GF-D8 (cell line): ENCODE measurements at places on chromosomes 1 and 21.

GRCh38 chr1:84086189-84086588 is 57.9 kb upstream of the PRKACB start:
- no peak for DNase-seq

- no peak for DNase-seq
These were observed 8.8 kb upstream of the NLRP3 start for GRCh38 chr1:247407180-247407616.

DNA sequence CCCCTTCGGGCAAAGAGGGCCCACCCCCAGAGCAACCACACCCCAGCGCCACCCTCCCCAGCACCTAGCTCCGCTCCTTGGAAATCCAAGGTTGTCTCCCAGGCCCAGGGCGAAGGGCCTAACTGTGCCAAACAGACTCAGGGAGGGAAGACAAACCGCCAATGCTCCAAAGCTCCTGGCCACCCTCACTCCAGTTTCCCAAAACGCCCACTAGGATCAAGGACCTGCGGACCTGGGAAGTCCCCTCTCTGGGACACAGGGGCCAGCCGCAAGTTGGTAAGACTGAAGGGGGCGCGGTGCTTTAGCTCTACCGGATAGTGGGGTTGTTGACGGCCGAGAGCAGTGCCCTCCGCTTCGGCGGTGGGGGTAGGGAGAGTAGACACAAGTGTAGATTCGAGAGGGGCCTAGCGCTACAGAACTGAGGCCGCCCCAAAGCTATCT is 581 bp downstream of the IRF6 start:
- DNase-seq, result no peak

DNA sequence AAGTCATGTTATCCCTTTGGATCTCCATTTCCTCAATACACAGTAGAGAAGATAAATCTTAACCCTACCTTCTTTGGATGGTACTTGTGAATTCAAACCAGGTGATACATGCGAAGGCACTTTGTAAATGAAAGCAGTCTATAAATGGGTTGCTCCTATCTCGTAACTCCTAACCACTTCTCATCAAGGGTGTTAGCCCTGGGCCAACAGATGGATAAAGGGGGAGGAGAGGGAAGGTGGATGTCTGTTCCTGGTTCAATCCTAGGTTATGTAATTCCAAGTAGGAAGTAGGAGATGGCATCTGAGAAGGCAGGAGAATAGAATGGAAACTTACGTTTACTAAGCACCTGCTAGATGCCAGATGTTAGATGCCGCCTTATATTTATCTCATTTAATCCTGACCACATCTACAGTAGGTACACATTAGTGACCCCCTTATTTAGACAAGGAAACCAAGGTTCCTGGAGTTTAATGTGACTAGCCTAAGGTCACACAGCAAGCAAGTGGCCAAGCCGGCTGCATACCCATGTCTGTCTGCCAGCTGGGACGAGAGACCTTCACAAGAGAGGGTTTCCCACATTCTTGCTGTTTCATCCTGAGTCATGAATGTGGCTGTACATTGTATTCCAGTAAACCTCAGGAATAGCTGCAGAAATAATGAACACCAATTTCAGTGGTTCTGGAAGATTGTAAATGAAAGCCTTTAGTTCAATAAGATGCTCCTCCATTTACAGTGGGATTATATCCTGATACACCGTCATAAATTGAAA is 47.7 kb downstream of the ELAVL4 start:
- DNase-seq, result no peak

DNA sequence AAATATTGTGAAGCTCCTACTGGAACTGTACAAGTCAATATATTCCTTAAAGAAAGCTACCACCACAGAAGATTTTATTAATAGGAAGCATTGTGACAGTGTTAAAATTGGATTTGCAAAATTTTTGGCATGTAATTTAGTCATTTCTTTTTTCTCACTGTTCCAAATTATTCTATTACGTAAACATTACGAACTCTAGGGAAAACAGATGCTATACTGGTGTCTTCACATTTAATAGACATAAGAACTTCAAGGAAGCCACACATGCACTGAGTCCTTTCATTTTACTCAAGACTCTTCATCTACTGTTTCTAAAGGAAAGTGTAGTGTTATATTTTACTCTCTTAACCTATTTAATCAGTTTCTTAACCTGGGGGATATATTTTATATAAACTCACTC is 135.4 kb downstream of the HMCN1 start:
- DNase-seq, result no peak

DNA sequence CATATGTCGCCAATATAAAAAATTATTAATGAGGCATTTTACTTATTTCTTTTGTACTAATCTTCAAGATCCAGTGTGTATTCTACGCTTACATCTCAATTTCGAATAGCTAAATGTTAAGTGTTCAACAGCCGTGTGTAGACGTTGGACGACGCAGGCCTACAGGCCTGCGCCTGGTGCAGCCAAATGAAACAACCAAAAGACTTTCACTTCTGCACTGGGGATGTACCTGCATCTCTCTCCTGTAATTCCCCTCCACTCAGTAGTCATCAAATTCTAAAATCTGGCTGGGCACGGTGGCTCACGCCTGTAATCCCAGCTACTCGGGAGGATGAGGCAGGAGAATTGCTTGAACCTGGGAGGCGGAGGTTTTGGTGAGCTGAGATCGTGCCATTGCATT is 76.8 kb upstream of the HNRNPU start:
- no peak for DNase-seq

- DNase-seq, result no peak
These were observed 403.6 kb downstream of the PTPRU start for GRCh38 chr1:29639741-29640427.

- no peak for DNase-seq
These were observed 11.6 kb upstream of the BARHL2 start for GRCh38 chr1:90728502-90729287.

- no peak for DNase-seq
These were observed 90.7 kb downstream of the TENT5C start for GRCh38 chr1:117696561-117696960.

GRCh38 chr1:12565094-12565965 is 52.7 kb downstream of the DHRS3 start:
- no peak for DNase-seq

DNA sequence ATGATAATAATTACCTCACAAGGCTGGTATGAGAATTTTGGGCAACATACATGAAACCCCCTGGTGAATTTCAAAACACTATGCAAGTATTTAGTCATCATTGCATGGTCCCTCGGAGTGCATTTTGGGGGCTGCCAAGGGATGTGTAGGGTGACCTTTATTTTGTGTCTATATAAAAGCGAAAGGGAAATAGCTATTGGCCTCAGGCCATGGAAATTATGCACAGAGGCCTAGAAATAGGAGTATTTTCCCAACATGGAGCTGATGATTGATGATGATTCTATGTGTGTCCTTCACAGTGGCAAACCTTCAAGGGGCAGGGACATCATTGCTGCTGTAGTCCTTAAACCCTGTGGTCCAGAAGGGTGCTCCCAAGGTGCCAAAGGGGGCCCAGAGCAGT is 265.5 kb downstream of the ST6GALNAC3 start:
- DNase-seq, result no peak

DNA sequence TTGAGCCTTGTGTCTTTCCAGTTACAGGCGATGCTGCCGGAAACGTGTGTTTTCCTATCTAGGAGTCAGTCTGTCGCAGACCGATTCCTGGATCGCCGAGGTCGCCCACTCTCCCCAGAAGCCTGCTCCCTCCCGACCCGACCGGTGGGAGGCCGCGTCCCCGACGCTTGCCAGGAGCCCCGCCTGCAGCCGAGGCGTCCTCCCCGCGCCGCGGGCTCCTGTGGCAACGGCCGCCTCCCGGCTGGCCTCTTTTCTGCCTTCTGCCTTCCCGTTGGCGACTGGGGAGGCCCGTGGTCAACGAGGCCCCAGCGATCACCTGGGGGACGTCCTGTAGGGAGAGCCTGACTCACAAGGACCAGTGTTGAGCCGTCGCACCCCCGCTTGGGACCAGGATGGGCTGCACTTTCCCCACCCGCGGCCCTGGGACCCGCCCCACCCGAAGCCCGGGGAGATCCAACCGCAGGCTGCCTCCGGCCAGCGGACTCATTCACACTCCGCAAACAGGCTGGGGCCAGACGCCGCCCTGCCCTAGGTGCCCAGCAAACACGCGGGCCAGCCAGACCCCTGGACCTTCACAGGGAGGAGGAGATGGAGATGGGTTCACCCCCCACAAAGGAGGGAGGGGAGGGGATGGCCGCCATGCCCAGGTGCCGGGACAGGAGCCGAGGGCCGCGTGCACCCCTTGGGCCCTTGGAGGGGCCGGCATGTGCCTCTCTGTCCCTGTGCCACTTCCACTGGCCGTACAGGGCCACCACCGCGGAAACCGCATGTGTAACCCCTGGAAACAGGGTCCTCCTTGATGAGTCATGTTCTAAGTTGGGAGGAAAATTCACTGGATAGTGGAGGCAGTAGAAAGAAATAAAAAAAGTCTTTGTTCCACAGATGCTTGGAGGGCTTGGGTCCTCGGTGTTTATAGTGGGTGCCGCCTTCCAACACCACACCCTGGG is 7.2 kb upstream of the COL6A1 start:
- no peak for DNase-seq

GRCh38 chr1:25657121-25657882 is 40.7 kb downstream of the MAN1C1 start:
- peak; percentile 69 for DNase-seq

GRCh38 chr1:26694638-26695355 is 1.0 kb upstream of the ARID1A start:
- DNase-seq, result no peak

DNA sequence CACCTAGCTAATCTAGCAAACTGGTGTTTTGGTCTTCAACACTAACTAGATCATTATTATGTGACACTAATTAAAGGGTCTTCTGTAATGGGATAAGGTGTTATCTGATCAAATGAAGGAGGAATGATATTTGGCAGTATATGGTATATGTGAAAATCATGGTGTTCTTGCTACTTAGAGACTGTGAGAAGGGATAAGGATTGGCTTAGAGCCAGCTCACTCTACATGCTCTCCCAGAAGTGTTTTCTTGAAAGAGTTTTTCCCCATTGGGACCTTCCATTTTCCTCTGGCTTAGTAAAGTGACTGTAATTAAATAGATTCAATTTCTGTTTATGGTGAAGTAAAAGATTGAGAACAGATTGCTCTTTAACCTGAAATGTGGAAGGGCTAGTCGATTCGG is 71.2 kb upstream of the RGL1 start:
- no peak for DNase-seq

DNA sequence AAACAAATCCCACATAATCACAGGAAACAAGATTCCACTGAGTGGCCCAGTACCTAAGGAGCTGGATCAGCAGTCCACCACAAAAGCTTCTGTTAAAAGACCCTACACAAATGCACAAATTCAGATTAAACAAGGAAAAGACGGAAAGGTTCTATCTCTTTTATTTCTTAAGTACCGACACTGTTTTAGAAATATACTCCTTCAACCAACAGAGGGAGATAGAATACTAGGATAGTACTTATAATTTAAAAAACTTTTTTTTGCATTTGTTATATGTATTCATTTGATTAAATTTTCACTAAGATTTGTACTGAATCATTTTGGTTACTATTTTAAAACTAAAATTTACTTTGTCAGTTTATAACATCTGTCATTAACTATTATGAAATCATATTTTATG is 12.5 kb downstream of the CDC7 start:
- DNase-seq, result no peak

- DNase-seq, result no peak
These were observed 38.4 kb upstream of the SPAG17 start for GRCh38 chr1:118223426-118223825.

DNA sequence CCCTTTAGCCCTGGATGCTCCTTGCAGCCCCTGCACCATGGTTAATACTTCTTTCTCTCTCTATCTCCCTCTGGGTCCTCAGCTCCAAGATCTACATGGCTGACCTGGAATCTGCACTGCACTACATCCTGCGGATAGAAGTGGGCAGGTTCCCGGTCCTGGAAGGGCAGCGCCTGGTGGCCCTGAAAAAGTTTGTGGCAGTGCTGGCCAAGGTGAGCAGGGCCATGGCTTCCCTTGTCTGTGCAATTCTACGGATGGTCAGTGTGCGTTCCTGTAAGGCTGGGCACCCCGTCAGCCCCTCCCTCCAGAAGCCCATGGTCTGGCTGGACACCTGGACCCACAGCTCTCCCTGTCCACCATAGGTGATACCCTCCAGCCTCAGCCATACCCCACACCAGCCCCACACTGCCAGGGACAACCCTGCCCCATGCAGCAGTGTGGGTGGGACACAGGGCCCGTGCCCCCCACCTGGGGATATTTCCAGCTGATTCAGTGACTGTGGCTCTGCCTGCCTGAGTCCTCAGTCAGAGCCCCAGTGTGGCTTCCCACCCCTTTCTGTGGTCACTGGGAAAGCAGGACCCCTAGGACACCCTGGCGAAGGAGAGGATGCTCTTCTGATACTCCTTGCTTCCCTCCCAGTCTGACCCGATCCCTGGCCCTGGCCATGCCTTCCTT is 31.4 kb downstream of the QSOX1 start:
- DNase-seq, result no peak

DNA sequence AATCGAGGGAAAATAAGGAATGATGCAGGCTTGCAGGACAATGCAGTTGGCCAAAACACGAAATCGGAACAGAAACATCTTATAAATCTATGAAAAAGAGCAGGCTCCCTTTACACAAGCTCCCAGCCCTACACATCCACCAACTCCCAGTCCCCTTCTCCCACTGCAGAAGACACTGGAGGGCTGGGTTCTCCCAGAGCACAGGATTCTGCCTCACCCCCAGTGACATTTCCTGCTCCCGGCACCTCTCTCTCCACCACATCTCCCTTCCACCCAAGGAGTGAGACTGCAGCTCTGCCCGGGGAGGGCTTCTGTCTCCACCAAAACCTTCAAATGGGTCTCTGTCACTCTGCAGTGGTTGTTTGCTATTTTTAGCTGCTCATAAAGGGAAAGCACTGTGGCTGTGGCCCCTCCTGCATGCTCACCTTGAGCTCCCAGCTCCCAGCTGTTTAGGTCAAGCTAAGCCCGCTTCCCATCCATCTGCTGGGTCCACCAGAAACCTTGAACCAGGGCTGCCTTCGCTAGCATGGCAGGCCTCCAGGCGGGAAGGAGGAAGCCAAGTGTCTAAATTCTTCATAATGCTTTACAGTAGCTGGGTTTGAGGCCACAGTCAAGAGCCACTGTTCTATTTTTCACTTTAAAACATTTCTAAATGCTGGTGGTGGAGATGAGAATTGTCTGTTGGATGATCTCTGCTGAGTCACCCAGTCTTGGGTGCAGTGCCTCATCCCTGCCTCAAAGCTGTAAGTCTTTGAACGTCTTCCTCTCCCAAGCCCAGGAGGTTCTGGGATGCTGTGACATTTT is 3.3 kb upstream of the C2CD2 start:
- peak; percentile 78 for DNase-seq

DNA sequence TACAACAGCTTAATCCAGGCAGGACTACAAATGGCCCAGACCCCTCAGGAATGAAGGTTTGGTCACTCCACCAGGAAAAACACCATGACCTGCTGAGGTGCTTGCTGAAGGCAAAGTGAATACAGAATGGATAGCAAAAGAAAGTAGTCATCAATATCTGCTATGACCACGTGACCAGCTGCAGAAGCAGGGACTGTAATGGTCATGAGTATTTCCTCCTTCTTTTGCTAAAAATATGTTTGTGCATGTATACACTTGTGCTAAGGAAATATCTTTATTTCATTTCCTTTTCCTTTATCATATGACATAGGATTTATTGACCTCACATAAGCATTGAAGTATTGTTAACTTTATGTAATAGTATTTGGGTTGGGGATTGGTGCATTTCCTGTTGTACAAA is 26.4 kb upstream of the GOLT1A start:
- DNase-seq, result no peak

- no peak for DNase-seq
These were observed 22.7 kb downstream of the FMO3 start for GRCh38 chr1:171113382-171113781.
